Stimulated activated CD8-positive, alpha-beta memory T cell treated with anti-CD3 and anti-CD28 coated beads, Interleukin-12 subunit alpha, Interleukin-12 subunit beta, amount 100 ng/mL, for 1 hour (primary cell): ENCODE measurements at places on chromosomes 12 and 14.
A peak's percentile ranks its signal among the peaks of the same experiment; 100 is the strongest.

DNA sequence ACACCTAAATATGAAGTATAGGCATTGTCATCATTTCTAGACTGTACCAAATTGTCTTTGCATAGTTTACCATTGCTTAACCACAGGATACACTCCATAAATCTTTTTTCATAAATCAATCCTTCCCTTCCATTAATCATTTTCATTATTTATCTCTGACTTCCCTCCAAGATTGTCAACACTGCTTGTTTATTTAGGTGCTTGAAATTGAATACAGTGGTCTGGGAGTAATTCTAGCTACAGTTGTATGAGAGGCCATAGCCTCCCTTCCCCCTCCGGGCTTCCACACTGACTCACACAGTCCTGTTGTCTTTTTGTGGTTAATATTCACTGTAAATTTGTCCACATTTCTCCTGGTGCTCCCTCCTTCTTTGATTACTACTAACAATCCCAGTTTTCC, 114.2 kb upstream of the ARID2 start:
- no peak for DNase-seq

GRCh38 chr12:51392556-51393237, 1.5 kb upstream of the GALNT6 start:
- no peak for DNase-seq

DNA sequence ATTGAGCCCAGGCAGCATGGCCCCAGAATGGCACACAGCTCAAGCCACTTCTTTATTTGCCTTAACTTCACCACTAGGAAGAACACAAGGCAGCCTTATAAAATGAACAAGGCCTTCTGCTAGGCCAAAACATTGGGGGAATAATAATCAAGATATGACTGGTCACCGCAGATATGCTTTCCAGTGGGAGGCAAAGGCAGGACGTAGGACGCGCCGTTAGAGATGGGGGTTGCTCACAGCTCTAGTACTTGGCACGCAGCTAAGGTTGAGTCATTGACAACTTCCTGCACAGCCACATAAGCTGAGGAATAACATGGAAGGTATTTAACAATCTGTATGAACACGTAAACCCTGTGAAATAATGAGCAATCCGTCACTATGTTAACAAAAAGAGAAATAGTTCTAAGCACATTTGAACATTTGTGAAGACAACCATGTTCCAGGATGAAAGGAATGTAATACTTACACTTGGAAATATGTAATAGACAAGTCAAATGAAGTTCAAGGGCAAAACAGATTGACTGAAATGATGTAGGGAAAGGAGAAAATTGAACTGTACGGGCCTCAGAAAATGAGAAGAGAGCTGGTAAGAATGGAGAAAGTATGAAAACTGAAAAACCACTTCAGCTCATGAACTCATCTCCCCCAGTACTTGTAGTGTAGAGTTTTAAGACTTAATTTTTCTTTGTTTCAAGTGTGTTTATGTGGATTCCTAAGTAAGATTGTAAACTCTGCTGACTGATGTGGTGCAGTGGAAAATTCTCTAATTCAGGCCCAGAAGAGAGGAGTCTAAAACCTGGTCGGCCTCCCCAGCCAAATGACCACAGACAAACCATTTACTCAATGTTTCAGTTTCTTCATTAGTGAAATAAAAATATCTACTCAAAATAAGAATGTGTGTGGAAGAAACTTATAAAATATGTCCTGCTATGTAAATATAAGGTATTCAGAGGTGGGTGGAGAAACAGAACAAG, 59.3 kb upstream of the CCDC91 start:
- DNase-seq: no peak

DNA sequence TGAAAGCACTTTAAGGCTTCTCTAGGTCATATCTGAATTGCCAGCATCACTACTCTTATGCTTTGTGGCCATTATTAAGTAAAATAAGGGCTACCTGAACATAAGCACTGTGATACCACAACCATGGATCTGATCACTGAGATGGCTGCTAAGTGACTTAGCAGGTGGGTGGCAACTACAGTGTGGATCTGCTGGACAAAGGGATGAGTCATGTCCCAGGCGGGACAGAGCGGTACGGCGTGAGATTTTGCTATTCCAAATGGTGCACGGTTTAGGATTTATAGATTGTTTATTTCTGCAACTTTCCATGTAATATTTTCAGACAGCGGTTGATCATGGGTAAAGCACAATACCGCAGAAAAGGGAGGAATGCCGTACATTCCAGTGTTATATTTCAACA, 39.4 kb downstream of the MLXIP start:
- DNase-seq: no peak

- DNase-seq: no peak
Observed at GRCh38 chr12:89160716-89161123, 191.6 kb downstream of the DUSP6 start.

DNA sequence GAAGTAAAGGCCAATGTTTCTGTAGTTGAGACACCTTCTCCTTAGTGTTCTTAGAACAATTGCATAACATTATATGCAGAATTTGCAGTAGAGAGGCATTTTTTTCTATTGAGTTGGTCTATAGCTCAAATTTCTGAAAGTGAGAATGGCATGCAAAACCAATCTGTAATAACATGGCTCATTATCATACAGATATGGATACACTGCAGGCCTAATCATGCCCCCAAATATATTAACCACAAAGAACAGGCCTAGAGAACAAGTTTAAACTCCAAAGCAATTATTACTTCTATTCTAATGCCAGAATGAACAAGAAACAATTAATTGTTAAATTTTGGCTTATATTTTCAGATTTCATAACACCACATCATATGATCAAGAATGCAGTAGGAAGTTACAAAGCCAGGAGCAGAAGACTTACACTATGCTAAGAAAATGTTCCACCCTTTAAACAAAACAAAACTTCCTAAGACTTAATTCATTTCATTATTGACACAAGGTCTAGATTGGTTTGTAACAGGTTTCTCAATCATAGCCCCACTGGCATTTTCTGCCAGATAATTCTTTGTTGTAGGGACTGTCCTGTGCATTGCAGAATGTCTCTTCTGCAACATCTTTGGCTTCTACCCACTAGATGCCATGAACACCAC, 26.9 kb downstream of the TMTC1 start:
- DNase-seq: no peak

DNA sequence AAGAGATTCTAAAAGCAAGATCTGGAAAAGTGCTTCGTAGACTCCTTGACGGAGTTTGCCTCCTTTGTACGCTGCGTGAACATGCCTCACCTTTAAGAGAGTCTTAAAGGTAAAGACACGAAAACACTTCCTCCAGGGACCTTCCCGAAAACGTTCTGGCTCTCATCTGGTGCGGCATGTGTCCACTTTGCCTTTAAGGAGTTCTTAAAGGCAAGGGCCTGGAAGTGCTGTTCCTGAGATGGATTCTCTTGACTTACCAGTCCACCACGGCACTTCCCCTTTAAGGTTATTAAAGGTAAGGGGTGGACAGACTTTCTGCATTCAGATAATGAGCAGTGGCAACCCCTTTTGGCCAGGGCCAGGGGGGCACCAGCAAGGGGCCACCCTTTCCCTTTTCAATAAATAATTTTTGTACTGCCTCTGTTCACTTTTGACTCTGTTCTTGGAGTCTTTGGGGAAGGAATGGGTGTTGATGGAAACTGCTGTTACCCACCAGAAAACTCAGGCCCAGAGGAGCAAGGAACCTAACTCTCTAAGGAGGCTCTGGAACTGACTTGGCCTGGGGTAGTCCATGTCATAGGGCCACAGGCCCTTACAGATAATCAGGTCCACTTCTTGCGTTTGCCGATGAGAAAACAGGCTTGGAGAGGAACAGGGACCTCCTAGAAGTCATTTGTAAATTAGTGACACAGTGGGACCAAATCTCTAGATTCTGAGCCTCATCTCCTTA, 4.4 kb downstream of the REM2 start:
- no peak for DNase-seq

- DNase-seq: no peak
Observed at GRCh38 chr12:65277994-65278575, 398 bp upstream of the MSRB3 start.

DNA sequence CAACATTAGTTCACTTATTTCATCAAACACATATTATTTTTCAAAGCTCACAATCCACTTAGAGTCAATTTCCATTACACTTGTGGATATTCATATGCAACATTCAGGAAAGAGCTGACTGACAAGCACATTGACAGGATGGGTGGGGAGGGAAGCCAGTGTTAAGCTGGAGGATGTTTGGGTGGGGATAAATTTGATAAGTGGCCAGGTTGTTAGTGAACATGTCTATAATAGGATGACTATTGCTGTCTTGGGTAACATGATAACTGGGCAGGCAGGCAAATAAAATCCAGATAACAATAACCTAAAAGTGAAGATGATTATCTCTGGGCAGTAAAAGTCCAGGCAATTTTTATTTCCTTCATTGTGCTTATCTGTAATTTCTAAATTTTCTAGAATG, 73.8 kb upstream of the OSBPL8 start:
- DNase-seq: no peak

GRCh38 chr14:102902086-102902485, 20.4 kb upstream of the AMN start:
- no peak for DNase-seq

GRCh38 chr12:79482323-79482722, 208.4 kb downstream of the PAWR start:
- DNase-seq: no peak

GRCh38 chr12:52308806-52309425, 12.3 kb downstream of the KRT83 start:
- DNase-seq: no peak

DNA sequence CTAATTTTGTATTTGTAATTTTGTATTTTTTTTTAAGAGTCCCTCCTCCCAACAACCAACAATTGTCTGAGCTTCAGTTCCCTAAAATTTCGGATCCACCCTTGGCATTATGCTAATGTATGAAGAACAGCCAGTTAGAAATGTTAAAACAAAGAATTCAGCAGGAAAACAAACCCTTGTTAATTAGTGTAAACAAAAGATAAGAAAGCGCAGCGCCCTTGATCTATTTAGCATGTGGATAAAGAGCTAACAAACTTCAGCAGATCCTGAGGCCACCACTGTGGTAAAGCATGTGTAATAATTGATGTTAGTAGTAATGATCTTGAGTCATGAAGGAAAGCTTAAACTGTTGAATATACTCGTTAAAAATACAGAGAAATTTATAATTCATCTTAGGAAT, 199.8 kb downstream of the TMX1 start:
- DNase-seq: no peak

DNA sequence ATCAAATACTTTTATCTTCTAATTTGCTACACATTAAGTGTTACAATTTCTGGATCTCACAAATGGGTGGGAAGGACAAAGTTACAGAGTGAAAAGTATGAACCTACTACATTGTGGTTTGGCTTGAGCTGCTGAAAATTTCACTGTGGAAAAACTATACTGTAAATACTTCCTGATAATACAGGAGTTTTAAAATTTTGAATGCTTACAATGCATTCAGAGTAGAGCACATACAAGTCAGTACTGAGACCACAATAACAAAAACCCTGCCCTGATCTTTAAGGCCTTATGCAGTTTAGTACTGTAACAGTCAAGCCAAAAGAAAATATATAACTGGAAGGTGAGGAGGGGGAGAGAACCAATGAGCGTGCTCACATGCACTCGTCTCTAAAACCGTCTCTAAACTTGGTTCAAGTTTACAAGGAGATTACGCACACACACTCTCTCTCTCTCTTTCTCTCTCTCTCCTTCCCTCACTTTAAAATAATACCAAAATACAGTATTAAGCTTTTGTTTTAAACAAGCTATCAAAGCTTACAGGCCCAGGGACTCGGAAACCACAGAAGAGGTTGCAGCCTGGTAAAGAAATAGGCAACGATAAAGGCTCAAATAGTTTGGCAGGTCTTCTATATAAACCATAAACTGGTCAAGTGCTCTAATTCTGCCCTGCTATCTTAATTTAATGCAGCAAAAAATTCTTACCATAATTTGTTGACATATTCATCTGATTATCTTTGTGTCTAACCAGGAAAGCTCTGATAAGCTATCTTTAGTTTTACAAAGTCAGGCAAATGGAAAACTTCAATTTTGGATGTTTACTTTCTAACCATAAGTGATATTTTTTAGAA, 58.0 kb downstream of the ATF7 start:
- no peak for DNase-seq

- no peak for DNase-seq
Observed at GRCh38 chr14:63287666-63288483, 30.9 kb downstream of the GPHB5 start.

- no peak for DNase-seq
Observed at GRCh38 chr12:18721452-18721851, 16.4 kb downstream of the PLCZ1 start.

DNA sequence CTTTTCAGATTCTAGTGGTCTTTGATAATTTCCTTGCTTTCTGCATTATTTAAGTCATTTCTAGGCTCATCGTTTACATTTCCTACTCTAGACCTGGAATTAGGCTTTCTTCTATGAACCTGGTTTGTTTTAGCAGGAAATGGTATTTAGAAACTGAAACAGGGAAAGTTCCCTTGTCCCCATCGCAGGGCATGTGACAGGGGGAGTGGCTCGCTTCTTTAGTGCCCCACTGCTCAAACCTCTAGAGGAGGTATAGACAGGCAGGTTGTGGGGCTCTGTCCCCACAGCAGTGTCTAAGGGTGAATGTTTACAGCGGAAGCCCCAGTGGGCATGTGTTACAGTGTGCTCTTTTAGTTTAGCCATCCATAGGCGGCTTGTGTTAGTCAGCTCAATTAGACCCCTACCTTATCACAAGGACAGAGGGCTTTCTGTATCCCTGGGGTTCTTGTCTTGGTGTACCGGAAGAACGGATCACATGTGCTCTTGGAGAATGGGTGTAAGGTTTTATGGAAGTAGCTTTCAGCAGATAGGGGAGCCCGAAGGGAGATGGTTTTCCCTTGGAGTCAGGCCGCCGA, 25.0 kb downstream of the IFT81 start:
- DNase-seq: no peak

- DNase-seq: no peak
Observed at GRCh38 chr12:54058128-54058768, 4.6 kb downstream of the HOXC4 start.

DNA sequence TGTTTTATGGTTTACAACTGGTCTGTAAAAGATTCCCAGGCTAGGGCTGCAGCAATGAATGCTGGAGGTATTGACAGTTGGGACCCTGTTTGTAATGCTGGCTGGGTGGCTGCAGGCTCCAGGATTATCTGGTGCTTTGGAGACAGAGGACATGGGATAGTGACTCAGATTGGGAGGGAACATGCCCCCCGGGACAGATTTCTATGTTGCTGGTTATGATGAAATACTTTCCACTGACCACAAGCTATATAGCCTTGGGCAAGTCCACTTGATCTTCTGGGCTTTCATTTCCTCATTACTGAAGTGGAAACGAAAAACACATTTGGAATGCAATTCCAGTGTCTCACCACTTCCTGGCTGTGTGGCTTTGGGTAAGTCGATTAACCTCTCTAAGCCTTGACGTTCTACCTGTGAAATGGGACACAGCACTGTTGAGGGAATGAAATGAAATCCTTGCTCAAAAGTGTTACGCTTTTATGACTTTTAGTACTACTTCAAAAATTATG, 6.3 kb upstream of the TPCN1 start:
- no peak for DNase-seq

- peak; percentile 25 for DNase-seq
Observed at GRCh38 chr12:10722502-10722904, 620 bp downstream of the YBX3 start.

DNA sequence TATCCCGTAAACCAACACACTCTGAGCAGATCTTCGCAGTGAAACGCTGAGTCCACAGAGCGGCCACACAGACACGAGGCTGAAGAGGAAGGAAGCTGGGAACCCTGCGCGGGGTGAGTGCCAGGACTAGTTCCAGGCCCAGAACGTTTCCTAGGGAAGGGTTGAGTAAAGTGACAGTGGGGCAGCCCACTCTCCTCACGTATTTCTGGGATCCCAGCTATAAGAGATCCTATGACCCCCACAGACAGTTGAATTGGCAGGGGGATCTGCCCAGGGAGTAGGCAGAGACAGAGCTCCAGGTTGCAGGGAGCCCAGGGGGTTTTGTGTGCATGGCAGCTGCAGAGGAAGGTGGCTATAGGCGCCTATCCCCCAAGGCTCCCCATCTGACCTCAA, 51.1 kb downstream of the GTF2A1 start:
- DNase-seq: no peak
